ENCODE measurements at places on chromosomes 2 and 18. TPM values are rescaled to one million over a fixed set of nuclear protein-coding genes. Genes with fewer than 3 reads are reported as not detected.

DNA sequence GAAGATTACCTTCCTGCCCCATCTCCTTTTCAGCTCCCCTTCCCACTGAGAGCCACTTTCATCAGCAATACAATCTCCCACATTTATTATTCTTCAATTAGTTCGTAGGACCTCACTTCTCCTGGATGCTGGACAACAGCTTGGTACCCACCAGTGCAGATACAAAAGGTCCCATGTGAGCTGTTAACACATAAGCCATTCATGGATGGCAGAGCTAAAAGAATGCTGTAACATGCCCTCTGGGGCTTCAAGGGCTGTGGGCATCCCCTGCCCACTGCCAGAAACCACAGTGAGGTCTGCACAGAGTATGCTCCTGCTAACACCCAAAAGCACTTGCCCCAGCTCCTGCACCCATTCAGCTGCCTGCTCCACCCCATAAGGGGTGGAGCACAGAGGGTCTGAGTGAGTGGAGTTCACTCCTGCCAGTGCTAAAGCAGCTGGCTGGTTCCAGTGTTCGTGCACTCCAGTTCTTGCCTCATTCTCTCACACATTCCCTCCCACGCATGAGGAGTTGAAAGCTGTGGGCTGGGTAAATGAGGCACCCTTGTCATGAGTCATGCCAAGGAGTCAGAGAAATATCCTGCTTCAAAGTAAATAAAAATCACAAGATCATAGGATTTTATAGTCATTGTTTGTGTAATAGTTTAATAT lies 305.9 kb upstream of the TMEFF2 start:
- no peak for DNase-seq

The COL5A2 gene
- 66.9 TPM for total RNA-seq

The NMUR1 gene
- 5.4 TPM for total RNA-seq

DNA sequence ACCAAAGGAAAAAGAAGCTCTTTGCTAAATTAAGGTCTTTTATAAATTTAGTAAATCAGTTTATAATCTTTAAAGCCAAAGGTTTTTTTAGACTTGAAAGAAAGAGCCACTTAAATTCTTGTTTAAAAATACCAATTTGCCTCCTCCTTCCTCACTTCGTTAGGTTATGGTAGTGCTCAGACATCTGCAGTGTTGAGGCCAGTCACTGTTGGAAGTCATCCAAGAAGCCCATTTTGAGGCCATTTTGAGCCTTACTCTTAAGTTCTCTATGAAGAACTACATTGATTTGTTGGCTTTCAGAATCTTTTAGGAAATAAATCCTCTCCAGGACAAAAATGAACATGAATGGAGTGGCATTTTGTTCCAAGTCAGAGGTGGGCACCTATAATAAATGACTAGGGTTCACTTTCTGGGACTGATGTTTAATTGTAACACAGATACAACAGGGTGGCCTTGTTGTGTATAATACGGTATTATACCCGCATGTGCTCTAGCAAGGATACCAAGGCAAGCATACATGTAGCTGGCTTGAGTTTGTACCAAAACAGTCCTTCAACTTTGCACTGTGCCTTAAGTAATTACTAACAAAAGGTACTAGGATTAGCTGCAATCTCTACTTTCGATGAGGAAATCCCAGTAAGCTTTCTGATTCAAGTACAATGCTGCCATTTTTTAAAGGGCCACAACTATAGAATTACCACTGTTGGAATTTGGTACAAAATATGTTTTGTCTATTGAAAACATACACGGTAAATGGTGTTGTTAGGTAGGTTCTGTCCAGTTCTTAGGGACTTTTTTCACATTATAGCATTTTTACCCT lies 22.8 kb downstream of the SLC66A3 start:
- DNase-seq: no peak

The POTEI gene
- total RNA-seq: not detected

The HTRA2 gene
- total RNA-seq: 29.7 TPM

- DNase-seq: no peak
These were observed 615 bp upstream of the CCNT2 start for GRCh38 chr2:134917888-134918525.

- no peak for DNase-seq
These were observed 342.0 kb upstream of the ACVR2A start for GRCh38 chr2:147502711-147503290.
